Upper lobe of left lung (tissue), 6 donors: ENCODE measurements at places on chromosomes 1 and 21. TPM values are rescaled to one million over a fixed set of nuclear protein-coding genes. Genes with fewer than 3 reads are reported as not detected.

GRCh38 chr1:185404907-185405568, 88.0 kb upstream of the IVNS1ABP start:
- H3K27ac ChIP-seq = no peak overlapping the region
- no peak for DNase-seq
- no peaks in the 10 kb centered on the region for H3K27me3 ChIP-seq
- H3K4me1 ChIP-seq = no peaks in the 10 kb centered on the region

GRCh38 chr1:110535985-110536384, 17.0 kb upstream of the KCNA10 start:
- H3K36me3 ChIP-seq = no peaks in the 10 kb centered on the region
- H3K27ac ChIP-seq = no peak overlapping the region
- DNase-seq = no peak
- no peaks in the 10 kb centered on the region for H3K4me1 ChIP-seq

DNA sequence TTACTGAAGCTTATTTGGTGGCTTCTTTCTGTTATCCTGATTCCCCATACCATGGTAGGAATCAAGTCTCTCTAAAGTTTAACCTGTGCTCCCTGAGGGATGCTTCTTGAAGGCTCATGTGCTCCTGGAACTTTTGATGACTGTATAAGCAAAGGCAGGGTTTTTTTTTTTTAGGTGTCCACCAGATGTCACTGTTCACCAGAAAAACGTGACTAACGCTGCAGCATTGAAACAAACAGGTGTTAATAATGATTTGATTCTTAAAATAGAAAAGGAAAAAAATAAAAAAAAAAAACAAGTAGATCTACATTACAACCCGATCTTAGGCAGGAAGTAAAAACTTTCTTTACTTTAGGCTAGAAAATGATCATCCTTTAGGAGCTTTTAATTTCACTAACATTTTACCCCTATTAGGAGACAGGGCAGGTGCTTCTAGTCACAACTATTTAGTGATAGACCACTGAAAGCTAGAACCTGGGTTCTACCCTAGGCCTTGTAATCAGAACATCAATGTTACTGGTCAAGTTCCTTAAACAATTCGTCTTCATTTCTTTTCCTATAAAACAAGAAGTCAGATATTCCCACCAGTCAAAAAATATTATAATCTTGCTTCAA, 223.0 kb downstream of the PLA2G4A start:
- H3K4me3 ChIP-seq = no peak overlapping the region
- no peaks in the 10 kb centered on the region for H3K27me3 ChIP-seq
- DNase-seq = no peak
- H3K27ac ChIP-seq = no peak overlapping the region
- H3K4me1 ChIP-seq = no peaks in the 10 kb centered on the region

Gene PCP4
- not detected for total RNA-seq

Gene LCE1C
- not detected for total RNA-seq

GRCh38 chr1:168974611-168975010, 131.9 kb upstream of the ATP1B1 start:
- no peak overlapping the region for H3K27ac ChIP-seq
- no peak for DNase-seq
- H3K4me1 ChIP-seq = no peaks in the 10 kb centered on the region
- no peak overlapping the region for H3K4me3 ChIP-seq

GRCh38 chr21:15422783-15423182, 307.0 kb upstream of the USP25 start:
- no peak overlapping the region for H3K4me3 ChIP-seq
- no peak for DNase-seq
- H3K27ac ChIP-seq = no peak overlapping the region
- H3K36me3 ChIP-seq = no peaks in the 10 kb centered on the region
- H3K27me3 ChIP-seq = no peaks in the 10 kb centered on the region
